ENCODE measurements at places on chromosomes 3 and 15.

DNA sequence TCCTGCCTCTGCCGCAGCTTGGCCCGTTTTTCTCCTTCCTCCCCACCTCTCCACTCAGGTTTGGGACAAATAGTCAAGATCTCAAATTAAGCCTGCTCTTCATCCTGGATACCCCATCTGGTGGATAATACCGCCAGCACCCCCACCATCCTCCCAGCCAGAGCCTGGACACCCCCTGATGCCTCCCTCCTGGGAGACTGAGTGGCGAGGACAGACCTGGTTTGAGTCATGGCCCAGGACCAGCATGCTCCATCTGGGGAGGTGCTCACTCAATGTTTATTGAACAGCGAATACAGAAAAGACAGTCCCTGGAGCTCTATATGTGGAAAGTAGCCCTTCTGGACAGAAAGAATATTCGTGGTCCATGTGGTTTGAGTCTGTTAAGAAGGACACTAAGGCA is 23.3 kb downstream of the CTSH start:
- DNase-seq: no peak

- DNase-seq: no peak
These were observed 646.6 kb downstream of the NTRK3 start for GRCh38 chr15:87609894-87610293.

GRCh38 chr3:191922570-191922969 is 461.6 kb downstream of the PYDC2 start:
- no peak for DNase-seq

- DNase-seq: peak; percentile 5
These were observed 78.3 kb upstream of the CDIN1 start for GRCh38 chr15:36501063-36501678.

- DNase-seq: no peak
These were observed 21.5 kb upstream of the TIMP4 start for GRCh38 chr3:12180218-12180617.

DNA sequence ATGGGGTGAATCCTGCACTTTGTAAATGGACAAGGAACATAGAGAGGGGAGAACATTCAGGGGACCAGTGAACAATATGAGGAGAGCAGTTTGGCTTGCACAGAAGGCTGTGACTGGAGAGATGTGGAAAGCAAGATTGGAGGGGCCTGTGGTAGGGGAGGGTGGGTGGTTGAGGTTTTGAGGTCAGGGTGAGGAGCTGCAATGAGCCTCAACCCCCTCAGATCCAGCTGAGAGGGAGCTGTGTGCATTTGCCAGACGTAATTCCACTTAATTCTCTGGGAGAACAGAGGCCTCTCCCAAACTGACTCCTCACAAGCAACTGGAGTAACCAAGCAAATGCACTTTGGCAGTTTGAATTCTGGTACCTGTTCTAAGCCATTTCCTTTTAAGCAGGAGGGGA is 253.1 kb upstream of the TRIM42 start:
- DNase-seq: no peak

GRCh38 chr15:76349301-76350070 is 12.9 kb downstream of the ISL2 start:
- no peak for DNase-seq

- DNase-seq: no peak
These were observed 36.3 kb downstream of the TMEM44 start for GRCh38 chr3:194596906-194597305.

All from CD4-positive, alpha-beta T cell treated with Interleukin-17A for 1 hour (primary cell).